ENCODE measurements at places on chromosomes 1 and 21.

DNA sequence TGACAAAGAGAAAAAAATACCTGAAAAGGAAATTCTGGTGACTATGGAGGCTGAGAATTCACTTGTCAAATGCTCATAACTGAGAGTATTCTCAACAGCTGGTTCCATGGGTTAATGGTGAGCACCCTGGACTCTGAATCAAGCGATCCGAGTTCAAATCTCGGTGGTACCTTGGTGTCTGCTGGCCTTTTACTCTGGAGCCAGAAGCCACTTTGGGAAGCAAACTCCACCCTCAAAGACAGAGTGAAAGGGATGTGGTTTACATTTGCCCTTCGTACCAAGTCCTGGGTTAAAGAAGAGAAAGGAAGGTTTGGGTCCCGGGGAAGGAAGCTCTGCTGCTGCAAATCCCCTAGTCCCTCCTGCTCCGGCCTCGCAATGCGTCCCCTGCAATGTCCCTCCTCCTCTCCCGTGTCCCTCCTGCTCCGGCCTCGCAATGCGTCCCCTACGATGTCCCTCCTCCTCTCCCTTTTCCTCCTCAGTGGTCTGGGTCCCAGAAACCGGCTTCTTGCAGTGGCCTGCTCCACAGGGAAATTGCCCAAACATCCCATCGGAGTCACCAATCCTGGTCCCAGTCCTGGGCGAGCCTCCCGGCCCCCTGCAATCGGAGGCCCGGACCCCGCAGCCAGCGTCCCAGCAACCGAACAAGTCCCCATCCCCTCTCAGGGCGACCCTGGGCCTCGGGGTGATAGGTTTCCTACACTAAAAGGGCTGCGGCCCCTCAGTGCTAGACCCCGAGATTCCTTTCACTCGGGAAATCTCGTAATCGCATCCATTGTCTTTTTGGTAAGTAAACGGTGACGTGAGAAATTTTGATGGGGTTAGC lies 129.4 kb downstream of the PPIAL4G start:
- DNase-seq: no peak

- DNase-seq: no peak
These were observed 3.1 kb downstream of the OBSCN start for GRCh38 chr1:228210712-228211530.

DNA sequence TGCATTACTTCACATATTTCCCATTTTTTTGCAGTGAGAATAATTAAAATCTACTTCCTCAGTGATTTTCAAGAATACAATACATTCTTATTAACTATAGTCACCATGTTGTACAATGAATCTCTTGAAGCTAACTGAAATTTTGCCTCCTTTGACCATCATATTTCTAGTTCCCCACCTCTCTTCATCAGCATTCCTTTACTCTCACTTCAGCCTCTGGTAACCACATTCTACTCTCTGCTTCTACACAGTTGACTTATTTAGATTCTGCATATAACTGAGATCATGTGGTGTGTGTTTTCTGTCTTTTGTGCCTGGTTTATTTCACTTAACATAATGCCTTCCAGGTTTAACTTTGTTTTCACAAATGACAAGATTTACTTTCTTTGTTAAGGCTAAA lies 304.4 kb upstream of the LYPLAL1 start:
- no peak for DNase-seq

DNA sequence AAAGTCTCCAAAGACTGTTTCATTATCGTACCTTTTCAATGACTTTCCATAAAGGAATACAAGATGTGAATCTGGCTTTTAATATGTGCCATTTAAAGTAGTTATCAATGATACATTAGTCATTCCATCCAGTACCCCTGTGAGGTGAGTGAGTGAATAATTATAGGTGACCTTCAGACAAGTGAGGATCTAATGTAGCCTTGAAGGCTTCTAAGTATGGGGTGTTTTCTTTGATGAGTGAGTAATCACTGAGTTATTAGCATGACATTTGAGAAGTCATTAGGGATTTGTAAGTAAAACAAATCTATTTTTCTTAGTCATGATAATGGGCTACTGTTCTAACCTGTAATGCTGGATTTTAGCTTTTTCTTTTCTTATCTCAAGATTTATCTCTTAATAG lies 831.4 kb downstream of the ADGRL2 start:
- DNase-seq: no peak

GRCh38 chr1:87143413-87144135 lies 185.1 kb upstream of the LMO4 start:
- DNase-seq: no peak

GRCh38 chr1:50841791-50842387 lies 118.2 kb downstream of the FAF1 start:
- DNase-seq: no peak

- no peak for DNase-seq
These were observed 56.4 kb upstream of the RGS7 start for GRCh38 chr1:241413386-241413785.

- no peak for DNase-seq
These were observed 773 bp downstream of the CHD1L start for GRCh38 chr1:147243228-147243685.

DNA sequence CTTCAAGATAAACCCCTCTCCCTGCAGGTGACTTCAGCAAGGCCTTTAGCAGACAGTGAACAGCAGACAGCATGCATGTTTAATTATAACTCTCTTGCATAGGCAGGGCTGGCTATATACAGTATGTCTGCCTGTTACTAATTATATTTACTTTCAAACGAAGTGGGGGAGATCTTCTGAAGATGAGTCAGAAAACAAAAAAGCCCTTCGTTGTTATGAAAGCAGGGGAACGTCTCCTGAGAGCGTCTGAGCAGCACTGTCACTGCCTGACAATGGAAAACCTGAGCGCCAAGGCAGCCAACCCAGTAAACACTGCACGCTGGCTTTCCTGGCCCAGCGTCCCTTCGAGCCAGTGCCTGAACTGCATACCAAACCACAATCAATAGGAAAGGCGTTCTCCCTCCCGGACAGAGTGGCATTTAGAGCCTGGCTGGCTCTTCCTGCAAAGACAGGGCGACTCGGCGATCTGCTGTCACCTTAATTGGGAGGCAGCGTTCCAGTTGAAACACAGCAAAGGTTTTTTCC lies 54.1 kb downstream of the TOMM20 start:
- DNase-seq: peak; percentile 64

DNA sequence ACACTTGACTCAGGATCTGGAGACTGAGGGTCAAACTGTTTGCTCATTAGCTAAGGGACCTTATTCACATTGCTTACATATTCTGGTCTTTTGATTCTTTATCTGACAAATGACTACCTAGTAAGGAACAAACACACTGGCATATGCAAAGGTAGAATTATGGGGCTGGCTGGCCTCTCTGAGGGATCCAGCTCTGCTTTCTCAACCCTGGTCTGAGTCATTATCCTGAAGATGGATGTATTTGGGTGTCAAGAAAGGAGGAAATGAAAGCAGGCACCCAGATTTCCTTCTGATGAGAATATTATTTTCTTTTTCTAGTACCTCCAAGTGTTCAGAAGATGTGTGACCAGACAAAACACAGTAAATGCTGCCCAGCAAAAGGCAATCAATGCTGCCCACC lies 6.0 kb downstream of the SMCP start:
- no peak for DNase-seq

DNA sequence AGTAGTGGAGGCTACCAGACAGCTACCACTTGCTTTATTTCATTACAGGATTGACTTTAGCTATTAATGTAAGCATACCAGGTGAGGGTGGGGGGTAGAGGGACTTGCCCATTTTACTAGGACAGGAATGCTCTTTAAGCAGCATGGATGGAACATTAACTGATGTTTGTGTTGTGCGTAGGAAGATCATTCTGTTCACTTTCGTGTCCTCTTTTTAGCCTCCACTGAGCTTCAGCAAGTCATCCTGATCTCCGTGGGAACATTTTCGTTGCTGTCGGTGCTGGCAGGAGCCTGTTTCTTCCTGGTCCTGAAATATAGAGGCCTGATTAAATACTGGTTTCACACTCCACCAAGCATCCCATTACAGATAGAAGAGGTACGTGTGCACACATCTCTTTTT lies 29.3 kb downstream of the IFNGR2 start:
- DNase-seq: no peak

GRCh38 chr1:112954945-112955772 lies 837 bp downstream of the SLC16A1 start:
- peak; percentile 76 for DNase-seq

DNA sequence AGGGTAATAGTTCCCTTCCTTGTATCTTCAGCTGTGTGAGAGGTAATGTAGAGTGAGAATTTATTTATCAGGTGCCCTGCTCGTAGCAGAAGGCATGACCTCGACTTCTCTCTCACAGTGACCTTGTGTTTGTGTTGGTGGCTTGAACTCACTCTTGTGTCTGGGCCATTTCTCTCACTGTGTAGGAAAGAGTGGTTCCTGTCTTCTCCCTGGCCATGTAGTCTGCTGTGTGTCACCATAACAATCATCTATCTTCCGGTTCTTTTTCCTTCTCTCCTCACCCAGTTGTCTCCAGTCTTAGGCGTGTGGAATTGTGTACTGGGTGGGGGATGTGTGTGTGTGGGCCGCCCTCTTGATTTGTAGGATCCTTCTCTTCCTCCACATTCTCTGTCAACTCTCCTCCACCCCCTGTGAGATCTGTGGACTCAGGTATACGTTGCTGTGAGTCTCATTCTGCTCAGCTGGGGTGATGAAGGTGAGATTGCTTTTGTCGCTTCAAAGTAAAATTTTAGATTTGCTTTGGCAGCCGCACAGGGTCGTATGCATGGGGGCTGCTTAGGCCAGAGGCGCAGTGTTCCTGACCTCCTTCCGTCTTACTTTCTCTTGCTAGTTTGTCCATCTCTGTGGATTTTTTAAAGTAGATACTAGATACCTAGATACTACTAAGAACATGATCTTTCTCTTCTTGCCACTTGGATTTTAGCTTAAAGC lies 31.6 kb downstream of the MAPKAPK2 start:
- DNase-seq: no peak

GRCh38 chr1:63888984-63889383 lies 115.2 kb downstream of the ROR1 start:
- DNase-seq: no peak

GRCh38 chr1:99305626-99306025 lies 41.3 kb downstream of the PLPPR4 start:
- no peak for DNase-seq

- DNase-seq: no peak
These were observed 103.7 kb upstream of the PDC start for GRCh38 chr1:186564582-186564981.

GRCh38 chr1:14369526-14370213 lies 228.8 kb upstream of the KAZN start:
- no peak for DNase-seq

DNA sequence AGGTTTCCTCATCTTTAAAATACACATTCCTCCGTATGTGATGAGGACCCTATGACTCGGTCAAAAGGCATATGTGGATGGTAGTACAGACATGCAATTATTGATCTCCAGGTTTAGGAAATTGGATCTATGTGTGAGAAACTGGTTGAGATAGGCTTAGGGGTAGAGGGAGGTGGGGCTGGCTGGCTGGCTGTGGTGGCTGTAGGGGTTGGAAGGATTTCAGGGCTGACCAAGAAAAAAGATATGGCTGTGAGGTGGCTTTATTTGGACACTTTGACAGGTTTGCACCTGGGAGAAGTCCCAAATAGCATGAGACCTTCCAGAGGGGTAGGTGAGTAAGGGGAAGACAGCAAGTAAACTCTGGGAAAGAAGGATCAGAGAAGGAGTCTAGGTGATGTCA lies 39.6 kb upstream of the ADAM30 start:
- DNase-seq: no peak

- DNase-seq: no peak
These were observed 47.8 kb upstream of the CCDC190 start for GRCh38 chr1:162908780-162909179.

- peak; percentile 63 for DNase-seq
These were observed 507.1 kb downstream of the BRINP3 start for GRCh38 chr1:189970331-189971230.

Measured in trophoblast cell (in vitro differentiated cells and primary cell).